Fibroblast of skin of scalp (primary cell): ENCODE measurements at places on chromosomes 6 and 20.

DNA sequence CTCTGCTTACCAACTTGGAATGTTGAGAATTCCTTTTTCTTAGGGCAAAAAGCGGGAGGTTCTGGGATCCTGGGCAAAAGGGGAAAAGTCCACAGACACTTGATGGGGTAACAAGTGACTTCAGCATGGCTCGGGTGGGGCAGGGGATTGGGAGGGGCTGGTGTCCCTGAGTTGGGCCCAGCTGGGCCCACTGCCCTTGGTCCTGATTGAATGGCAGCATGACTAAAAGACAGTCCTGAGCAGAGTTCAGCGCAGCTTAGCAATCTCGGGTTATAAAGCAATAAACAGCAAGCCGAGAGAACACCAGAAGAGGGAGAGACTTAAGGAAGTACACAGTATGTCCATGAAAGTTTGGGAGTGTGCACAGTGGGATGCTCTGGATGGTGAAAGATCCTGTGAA lies 5.6 kb downstream of the PPP2R5D start:
- no peak for DNase-seq

DNA sequence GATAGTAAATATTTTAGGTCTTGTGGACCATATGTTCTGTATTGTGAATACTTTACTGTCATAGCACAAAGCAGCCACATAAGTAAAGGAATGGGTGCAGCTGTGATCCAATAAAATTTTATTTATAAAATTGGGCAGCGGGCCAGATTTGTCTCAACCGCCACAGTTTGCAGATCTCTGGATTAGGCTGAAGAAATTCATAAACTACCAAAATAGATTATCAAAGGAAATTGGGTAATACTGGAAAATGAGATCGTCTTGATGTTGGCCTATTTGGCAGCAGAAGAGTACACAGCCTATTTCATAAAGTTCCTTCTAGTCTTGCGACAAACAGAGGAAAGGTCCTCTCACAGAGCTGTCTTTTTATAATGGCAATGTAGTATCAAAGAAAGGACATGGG lies 69.8 kb downstream of the DZANK1 start:
- no peak for DNase-seq

GRCh38 chr20:59429396-59429795 lies 129.0 kb downstream of the EDN3 start:
- DNase-seq, result no peak

GRCh38 chr6:74574794-74575193 lies 631.1 kb downstream of the COL12A1 start:
- peak; percentile 58 for DNase-seq

DNA sequence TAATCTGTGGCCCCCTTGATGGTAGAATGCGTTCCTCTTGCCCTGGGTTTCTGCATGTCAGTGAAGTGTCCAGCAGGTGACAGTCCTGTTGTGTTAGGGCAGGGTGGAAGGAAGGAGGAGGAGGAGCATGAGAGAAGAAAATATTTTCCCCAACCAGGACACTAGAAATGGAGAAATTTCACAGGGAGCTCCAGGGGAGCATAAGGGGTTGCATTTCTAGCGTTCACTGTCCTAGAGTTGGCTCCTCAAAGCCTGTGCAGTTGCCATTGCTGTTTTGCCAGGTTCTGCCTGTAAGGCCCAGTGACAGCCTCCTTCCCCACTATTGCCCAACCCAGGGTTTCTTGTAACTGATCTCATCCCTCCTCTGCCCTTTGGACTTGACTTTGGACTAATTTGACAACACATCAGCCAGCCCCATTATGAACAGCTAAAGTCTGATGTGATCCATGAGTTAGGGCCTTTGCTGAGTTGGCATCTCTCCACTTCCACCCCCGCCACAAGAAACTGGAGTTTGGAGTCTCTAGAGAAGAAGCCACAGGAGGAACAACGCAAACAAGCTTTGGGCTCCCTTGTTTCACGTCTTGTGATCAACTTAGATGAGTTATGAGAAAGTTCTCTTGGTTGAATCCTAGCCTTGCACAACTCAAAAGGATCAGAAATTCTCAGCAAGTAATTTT lies 14.0 kb upstream of the FAM50B start:
- DNase-seq, result no peak

GRCh38 chr6:106173124-106173879 lies 87.2 kb downstream of the PRDM1 start:
- DNase-seq, result no peak

- no peak for DNase-seq
These were observed 17.3 kb upstream of the IBTK start for GRCh38 chr6:82264824-82265223.

DNA sequence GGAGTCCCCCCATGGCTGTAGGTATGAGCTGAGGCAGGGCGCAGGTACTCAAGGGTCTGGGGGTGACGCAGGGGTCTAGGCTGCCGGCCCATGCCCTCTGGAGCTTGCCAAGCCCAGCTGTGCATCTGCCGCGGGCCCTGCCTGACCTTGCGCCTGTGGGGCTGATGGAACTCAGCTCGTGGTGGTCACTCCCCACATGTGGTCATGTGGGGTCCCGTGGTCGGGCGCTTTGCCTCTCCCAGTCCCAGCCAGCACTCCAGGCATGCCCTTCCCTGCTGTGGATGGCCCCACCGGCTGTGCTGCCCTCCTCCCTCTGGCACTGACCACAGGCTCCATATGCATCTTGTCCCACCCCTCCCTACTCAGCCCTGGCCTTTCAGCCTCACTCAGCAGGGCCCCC lies 57.3 kb downstream of the RPP40 start:
- no peak for DNase-seq

DNA sequence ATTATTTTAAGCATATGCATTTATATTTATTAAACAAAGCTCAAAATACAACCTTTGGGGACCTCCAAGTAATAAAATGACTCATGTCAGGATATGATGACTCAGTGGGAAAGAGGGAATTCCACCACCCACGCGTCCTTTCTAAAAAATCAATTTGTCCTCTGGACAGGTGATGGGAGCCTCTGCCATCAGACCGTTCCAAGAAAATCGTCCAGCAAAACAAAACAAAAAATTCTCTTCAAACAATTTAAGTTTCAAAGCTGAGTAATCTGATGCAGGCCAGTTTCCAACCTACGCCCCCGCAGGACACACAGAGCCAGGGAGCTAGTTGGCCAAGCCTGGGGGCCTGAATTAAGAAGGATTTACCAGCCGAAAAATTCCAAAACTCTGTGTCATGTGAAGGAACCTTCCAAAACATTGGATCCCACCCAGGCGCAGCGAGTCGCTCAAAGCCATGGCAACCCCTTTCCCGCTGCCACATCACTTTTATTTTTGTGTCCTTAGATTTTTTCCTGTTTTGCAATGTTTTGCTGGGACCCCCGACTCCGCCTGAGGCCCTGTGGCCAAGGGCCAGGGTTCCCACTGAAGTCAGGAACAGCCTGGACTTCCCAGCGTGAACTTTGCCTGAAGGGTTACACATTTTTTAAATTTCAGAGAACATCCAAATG lies 95.3 kb downstream of the NFATC2 start:
- DNase-seq, result peak; percentile 97

GRCh38 chr20:49647550-49647949 lies 66.1 kb downstream of the B4GALT5 start:
- peak; percentile 59 for DNase-seq

GRCh38 chr6:23350752-23351453 lies 775.1 kb upstream of the NRSN1 start:
- DNase-seq, result no peak

DNA sequence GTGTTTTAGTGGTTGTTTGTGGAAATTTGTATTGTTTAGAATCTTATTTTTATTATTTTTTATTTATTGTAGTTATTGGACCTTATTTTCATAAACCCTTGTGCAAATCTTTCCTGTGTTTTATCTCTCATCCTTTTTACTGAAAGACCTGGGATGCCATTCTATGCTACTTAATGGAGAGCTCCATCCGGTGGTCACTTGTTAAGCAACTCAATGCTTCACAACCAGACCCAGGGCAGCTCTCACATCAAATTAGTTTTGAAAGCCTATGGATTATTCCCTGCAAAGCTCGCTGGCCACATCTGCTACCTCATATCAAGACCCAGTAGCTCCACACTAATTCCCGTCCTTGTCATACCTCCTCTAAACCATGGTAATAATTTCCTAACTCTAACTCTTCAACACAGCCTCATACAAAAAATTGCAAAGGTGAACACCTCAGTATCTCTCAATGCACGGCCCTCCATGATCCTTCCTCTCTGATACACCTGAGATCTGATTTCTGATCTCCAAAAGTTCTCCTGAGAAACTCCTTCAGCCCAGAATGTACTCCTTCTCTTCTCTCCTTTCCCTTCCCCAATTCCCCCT lies 296.6 kb upstream of the MANEA start:
- peak; percentile 38 for DNase-seq

- DNase-seq, result no peak
These were observed 31.9 kb downstream of the SERPINB6 start for GRCh38 chr6:2939315-2940009.

GRCh38 chr6:8583291-8583690 lies 147.9 kb upstream of the SLC35B3 start:
- DNase-seq, result no peak

DNA sequence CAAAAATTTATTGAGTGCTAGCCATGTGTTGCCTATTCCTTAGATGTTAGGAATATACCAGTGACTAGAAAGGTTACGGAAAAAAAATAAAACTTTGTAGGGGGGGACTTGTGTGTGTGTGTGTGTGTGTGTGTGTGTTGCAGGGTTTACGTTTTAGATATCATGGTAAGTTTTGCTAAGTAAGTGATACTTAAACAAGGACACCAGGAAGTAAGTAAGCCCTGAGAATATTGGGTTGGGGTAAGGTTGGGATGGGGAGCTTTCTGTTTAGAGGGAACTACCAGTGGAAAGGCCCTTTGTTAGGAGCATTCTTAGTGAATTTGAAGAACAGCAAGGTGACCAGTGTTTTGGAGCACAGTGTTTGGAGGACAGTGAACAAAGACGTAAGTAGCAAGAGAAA lies 30.3 kb downstream of the NCOA3 start:
- DNase-seq, result no peak

GRCh38 chr6:116386581-116387299 lies 16.0 kb downstream of the DSE start:
- DNase-seq, result peak; percentile 51

- DNase-seq, result no peak
These were observed 22.9 kb downstream of the PPP1R3G start for GRCh38 chr6:5108068-5108467.

DNA sequence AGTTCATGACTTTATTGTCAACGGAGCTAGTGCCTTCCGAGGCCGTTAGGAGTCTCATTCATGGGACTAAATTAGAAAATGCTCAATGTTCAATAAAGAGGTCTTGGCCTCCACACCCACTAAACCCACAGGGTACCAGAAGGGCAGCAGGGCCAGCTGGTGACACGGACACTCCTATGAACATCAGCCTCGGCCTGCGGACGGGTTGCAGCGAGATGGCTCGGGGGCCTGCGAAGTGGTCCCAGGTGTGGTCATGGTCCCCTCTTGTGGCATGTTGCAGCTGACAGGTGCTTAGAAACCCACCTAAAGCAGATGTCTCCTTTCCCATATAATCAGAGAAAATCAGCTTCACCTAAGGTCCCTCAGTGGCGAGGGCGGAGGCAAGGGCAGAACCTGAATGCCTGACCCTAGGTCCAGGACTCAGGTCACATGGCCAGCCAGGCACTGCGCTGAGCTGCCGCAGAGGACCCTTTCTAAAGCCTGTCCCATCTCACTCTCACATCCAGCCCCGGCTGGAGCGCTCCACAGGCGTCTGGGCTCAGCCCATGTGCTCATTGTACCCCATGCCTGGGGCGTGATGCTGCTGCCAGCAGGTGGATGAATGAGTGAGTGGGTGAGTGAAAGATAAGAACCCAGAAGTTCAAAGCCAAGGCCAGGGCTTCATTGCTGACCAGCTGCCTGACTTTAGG lies 35.8 kb downstream of the NFATC2 start:
- DNase-seq, result no peak

- DNase-seq, result peak; percentile 77
These were observed 69.3 kb upstream of the STMND1 start for GRCh38 chr6:17032590-17032987.

DNA sequence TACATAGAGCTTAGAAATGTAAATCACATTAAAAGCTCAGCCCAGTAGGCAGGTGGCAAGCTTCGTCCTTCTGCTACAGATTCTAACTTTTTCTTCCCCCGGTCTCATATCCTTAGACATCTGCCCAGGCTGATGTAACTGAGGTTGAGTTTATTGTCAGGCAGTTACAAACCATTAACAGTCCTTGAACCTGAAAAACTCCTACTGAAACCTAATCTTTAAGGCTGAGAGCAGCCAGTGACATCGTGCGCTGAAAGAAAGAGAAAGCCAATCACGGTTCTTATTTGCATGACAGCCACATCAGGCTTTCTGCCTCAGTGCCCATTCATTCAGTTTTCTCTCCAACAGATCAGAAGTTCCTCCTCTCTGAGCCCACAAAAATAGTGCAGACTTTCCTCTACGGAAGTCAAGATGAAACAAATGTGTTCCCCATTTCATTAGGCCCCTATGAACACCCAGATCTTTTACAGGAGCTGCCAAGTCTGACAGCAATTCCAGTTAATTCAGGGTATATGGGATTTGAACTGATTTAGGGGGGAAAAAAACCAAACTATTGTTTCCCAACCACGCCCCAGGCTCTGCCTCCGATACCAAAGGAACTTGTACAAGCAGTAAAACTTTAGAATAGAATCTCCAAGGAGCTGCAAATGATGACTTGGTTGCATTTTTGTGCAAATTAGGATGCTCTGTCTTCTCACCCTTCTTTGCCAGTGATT lies at the start of gene NHSL1:
Gene NHSL1, minus strand, starts transcription at position 192 of the 716 bp plus-strand sequence. CDS start 204 bp downstream, outside the sequence.
- DNase-seq, result peak; percentile 34

- DNase-seq, result no peak
These were observed 697.2 kb downstream of the HDGFL1 start for GRCh38 chr6:23266536-23266935.

DNA sequence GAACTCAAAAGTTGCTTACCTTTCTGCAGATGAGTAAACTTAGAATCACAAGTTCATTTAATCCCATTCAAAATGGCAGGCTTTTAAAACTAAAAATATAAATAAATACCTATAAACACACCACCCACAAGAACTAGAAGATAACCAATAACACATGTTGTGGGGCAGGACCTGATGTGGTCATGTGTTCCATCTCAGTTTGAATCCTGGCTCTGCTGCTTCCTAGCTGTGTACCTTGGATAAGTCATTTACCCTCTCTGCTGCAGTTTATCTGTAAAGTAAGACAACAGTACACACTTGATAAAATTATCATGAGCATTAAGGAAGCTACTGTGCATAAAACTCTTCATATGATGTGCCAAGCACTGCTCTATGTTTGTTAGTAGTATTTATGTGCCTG lies 22.0 kb downstream of the TRIM27 start:
- no peak for DNase-seq

GRCh38 chr20:34123309-34123708 lies 11.3 kb upstream of the EIF2S2 start:
- DNase-seq, result no peak

- peak; percentile 5 for DNase-seq
These were observed 78.5 kb upstream of the TRDN start for GRCh38 chr6:123715006-123715863.
